Fibroblast of skin of left biceps (primary cell): ENCODE measurements at places on chromosomes 6 and 20.

- peak; percentile 40 for DNase-seq
Observed at GRCh38 chr6:138588805-138589434, 89.6 kb upstream of the NHSL1 start.

DNA sequence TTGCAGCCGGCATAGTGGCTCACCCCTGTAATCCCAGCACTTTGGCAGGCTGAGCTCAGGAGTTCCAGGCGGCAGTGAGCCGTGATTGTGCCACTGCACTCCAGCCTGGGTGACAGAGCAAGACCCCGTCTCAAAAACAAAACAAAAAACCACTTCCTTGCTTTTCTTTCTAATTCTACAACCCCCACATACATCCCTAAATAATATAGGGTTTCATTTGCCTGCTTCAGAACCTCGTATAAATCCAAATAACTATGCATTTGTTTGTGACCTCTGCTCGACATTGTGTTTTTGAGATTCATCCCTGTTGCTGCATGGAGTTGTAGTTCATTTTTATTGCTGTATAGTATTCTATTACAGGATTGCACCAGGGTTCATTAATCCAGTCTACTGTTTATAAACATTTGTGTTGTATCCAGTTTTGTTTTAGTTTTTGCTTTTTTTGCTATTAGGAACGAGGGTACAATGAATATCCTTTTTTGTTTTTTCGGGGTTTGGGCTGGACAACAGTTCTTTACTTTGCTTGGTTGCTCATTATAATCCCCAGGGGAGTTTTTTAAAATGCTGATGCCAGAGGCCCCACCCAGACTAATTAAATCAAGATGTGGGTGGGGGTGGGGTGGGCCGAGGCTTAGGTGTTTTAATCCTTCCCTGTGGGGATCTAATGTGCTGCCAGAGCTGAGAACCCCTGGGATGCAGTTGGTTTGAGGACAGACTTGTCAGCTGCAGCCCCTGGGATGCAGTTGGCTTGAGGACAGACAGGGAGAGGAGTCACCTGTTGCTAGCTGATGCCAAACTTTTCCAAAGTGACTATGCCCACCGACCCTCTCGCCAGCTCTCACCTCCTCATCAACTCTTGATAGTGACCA is 2.4 kb upstream of the SNAI1 start:
- DNase-seq, result no peak

DNA sequence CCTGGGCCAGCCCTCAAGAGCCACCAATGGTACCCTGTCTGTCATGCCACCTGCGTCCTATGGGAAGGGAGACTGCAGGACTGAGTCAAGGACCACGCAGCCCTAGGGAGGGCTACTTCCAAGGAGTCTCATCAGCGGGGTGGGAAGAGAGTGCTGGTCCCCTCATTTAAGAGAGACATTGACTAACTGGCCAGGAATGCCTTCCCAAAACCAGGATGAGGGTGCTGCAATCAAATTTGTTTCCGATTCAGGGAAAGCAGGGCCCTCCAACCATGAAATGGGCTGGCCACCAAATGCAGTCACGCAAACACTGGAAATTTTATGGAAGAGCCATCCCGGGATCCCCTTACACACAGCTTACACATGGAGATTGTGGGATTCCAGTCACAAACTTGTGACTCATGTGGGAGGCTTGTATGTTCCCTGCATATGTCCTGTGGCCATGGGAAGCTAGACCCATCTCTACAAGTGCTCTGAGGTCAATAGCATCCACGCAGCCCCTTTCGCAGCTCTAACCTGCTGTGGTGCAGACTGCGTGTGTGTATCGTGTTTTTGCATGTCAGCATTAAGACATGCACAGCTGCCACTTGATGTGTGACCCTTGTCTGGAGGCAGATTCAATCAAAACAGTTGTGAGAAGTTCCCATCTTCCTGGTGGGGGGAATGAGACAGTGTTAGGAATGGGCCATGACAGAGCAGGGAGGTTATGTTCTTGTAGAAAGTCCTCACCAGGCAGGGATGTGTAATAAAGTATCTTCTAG is 53.0 kb upstream of the CST7 start:
- no peak for DNase-seq

DNA sequence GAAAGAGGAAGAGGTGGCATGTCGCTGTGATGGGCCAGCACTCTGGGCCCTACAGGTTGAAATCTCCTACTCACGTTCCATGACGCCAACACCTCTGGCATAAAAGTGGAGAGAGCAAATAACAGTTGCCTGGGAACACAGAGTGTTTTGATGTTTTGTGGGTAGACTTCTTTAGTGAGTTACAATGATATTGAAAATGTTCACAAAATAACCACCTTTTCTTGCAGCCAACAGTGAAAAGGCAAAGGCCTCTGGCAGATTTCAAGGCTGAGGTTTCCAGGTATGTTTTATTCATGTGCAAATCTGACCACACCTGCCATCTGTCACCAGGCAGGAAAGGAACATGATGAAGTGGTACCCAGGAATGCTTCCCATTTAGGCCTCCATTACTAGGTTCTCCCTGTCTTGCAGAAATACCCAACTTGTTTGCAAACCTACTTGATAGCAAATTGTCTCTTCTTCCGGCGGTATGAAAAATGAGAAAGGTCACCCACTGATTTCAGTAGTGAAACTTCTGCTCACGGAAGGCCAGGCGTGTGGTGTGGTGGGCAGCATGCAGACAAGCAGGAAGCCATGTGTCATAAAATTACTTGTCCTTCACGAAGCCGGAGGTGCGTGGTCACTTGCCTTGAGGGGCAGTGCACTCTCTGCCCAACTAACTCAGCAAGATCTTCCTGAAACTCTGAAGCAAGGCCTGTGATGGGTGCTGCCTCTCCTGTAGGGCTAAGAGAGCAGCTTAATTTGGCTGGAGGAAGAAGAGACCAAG is 299.1 kb upstream of the PRDM1 start:
- no peak for DNase-seq

DNA sequence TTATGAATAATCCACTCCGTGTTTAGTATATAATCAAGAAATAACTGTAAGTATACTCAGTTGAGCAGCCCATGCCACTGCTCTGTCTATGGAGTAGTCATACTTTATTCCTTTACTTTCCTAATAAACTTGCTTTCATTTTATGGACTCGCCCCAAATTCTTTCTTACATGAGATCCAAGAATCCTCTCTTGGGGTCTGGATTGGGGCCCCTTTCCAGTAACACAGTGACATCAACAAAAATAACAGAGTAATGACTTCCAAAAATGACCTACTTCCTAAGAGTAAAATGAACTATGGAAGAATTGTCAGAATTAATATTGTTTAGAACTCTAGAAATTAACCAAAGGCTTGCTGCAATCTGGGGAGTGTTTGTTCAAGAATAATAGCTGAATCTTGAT is 8.8 kb downstream of the OR2H1 start:
- no peak for DNase-seq

DNA sequence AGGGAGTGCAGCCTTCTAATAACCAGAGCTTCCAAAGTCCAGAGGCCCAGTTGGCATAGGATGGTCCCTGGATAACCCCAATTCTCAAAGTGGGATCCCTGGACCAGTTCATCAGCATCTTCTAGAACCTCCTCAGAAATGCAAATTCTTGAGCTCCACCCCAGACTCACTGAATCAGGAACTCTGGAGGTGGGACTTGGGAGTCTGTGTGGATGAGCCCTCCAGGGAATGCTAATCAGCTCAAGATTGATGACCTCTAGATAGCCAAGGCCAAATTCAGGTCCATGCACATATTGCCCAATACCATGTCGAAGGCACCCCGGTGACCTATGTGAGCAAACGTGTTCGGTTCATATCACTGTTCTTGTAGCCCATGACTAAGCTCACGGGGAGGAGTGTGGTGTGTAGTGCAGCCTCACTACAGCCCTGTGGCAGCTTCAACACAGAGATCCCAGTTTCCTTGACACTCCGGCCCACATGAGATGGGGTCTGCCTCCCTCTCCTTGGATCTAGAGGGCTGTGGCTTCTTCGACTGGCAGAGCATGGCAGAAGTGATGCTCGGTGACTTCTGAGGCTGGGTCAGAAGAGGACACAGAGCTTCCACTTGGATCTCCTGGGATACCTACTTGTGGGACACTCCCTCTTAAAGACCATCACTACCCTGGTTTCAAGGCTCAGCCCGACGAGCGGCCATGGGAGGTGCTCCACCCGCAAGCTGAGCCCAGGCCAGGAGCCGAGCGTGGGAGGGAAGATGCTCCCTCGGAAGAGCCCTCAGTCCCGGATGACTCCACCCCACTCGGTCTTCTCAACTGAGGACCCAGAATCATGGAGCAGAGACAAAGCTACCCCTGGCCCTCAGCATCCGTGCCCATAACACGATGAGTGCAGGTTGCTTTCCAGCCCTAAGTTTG is 151.1 kb upstream of the CST7 start:
- no peak for DNase-seq

GRCh38 chr6:133983099-133983939 is 30.3 kb downstream of the TBPL1 start:
- DNase-seq, result no peak

GRCh38 chr6:106496823-106497222 is 132.5 kb downstream of the RTN4IP1 start:
- DNase-seq, result no peak
